Left hindlimb (tissue), 1 donor: ENCODE measurements at places on chromosomes 12 and 14.

GRCh38 chr12:6978188-6978587 lies 7.5 kb downstream of the EMG1 start:
- DNase-seq: no peak

DNA sequence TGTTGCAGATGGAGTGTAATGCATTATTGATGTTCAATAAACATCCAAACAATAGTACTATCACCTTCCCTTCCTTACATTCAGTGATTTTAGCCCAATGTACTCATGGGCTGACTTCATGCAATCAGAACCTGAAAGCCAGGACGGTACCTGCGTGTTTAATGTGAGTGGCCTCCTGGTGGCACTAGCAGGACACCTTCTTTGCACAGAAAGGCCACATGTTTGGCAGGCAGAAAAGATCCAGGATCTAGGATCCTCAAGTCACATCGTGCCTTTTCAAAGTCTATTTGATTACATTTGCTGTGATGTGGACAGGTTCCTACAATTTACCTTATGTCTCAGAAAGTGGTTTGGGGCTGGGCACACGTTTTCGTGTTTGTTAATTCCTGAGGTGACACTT lies 82.9 kb downstream of the NEDD1 start:
- DNase-seq: no peak

- no peak for DNase-seq
Observed at GRCh38 chr12:28507033-28507432, 316.8 kb downstream of the CCDC91 start.

GRCh38 chr14:39664646-39665045 lies 232.4 kb upstream of the FBXO33 start:
- no peak for DNase-seq

- DNase-seq: no peak
Observed at GRCh38 chr12:7093486-7093885, 1.2 kb upstream of the C1R start.
